Fibroblast of upper back skin (primary cell): ENCODE measurements at places on chromosomes 2 and 18.

- no peak for DNase-seq
Observed at GRCh38 chr2:194698012-194698411, 959.0 kb upstream of the SLC39A10 start.

GRCh38 chr2:134683561-134684112 is 35.2 kb downstream of the TMEM163 start:
- no peak for DNase-seq

DNA sequence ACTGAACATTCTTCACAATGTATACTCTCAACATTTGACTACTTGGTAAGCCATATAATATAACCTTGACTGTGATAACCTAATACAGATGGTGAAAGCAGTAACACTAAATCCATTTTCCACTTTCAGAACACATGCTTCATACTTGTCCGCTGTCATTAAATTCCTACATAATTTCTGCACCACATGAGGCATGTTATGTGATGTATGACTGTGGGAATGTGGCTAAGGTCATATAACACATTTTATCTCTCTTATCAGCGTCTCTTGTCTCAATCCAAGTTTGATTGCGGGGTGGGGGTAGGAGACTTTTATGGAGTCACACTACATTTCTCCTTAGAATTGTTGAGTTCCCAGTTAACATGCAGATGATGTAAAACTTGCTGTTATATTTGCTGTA is 110.9 kb downstream of the MTCL1 start:
- peak; percentile 81 for DNase-seq

DNA sequence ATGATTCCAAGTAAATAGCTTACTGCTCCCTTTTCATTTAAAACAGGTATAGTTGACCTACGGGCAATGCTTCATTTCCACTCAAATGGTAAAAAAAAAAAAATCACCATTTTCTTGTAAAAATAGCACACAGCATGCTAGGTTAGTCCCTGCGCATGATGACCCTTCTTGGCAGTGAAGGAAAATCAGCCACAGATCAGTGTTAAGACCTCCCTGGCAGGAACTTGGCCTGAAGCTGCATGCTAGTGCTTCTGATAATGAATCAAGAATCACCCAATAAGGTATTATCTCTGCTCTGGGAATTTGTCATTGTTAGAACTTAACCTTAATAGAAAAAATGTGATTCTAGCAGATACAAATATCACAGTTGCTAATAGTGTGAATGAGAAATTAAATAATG is 166.3 kb downstream of the RAB3GAP1 start:
- no peak for DNase-seq
